ENCODE measurements at places on chromosomes 5 and 9.

DNA sequence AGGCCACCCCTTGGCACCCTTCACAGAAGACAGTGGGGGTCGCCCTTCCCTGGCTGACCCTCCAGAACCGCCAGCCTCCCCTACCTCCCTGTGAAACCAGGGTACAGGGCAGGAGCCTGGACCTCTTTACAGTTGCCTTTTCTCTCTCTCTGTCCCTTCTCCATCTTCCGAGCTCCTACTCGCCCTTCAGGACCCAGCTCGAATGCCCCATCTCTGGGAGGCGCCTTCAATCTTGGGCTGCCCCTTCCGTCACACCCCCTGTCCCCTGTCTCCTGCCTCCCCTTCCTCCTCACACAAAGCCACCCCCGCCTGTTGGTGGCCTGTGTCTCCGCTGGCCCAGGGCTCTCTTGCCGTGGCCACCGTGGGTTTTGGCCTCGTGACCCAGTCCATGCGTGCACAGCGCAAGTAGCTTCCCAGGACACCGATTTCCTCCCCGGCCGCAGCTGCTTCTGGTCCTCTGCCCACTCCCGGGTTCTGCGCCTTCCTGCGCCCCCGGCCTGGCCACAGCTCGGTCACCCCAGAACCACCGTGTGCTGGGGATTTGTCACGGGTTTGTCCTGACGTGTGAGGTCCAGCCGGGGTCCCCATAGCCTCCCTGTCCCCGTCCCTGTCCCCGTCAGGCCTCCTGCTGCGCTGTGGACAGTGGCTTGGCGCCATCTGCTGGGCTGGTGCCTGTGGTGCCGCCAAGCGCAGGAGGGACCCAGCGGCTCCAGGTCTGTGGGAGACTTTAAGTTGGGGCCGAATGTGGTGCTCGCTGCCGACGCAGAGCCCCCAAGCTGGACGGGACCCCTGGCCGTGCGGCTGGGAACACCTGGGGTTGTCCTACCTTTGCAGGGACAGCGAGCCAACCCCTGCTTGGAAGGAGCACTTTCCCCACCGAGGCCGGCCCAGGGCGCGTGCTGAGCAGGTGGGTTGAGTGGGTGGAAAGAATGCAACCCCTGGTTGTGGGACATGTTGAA lies 4.0 kb upstream of the TMEM250 start:
- DNase-seq = peak; percentile 78

- DNase-seq = no peak
Observed at GRCh38 chr5:10401498-10401897, 40.2 kb upstream of the ROPN1L start.

- DNase-seq = peak; percentile 19
Observed at GRCh38 chr9:134217431-134218210, 53.3 kb upstream of the RNU6ATAC start.

- DNase-seq = no peak
Observed at GRCh38 chr5:151598984-151599383, 7.9 kb upstream of the FAT2 start.

- DNase-seq = no peak
Observed at GRCh38 chr5:171975877-171976667, 30.4 kb downstream of the FBXW11 start.

DNA sequence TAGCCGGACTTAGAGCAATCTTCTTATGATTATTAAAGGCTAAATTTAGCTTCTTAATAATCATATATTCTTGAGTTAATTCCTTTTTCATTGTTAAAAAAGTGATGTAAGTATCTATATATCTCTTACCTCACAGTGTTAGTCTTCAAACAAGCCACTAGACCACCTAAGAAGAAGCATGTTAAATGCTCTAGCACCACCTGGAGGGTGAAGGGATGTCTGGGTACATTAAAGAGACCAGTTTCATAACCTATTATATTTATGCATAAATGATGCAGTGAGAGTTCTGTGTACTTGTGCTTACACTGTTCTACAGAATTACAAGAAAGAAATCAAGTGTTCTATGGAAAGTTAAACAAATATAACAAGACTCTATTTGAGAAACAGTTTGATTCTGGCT lies 55.9 kb upstream of the SLCO6A1 start:
- no peak for DNase-seq
